ENCODE measurements at places on chromosomes 13 and 19.

GRCh38 chr19:11244846-11245589 lies 5.6 kb downstream of the ANGPTL8 start:
- DNase-seq = no peak

DNA sequence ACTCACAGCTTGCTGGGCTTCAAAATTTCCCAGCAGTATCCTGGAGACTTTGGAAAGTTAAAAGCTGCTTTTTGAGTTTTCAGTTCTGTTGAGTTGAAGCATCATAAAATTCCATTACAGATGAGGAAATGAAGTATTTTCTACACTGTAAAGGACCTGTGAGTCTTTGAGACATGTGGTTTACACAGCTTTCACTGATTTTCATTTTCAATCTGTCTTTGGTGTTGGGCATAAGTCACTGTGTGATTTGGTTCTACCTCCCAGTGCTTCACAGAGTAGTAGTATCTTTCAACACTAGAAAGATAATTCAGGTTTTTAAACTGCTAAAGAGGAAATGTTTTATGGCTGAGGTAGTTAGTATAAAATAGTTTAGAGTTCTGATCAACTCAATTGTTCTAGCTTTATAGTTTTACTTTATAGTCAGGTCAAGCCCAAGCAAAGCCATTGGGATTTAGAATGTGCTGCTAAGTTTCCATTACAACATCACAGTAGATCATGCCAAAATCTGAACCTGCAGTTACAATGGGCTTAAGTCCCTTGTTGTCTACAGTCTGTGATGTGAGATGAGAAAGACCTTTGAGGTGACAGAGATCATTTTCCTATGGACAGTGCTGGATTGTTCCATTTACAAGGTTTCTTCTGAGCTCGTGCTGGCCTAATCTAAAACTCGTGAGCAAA lies 161.6 kb downstream of the FLT1 start:
- DNase-seq = no peak

GRCh38 chr19:46413262-46414031 lies at the start of gene CCDC8:
CCDC8 (minus strand) TSS chr19:46413564; CDS start chr19:46412810, 754 bp downstream.
- DNase-seq = peak; percentile 98

DNA sequence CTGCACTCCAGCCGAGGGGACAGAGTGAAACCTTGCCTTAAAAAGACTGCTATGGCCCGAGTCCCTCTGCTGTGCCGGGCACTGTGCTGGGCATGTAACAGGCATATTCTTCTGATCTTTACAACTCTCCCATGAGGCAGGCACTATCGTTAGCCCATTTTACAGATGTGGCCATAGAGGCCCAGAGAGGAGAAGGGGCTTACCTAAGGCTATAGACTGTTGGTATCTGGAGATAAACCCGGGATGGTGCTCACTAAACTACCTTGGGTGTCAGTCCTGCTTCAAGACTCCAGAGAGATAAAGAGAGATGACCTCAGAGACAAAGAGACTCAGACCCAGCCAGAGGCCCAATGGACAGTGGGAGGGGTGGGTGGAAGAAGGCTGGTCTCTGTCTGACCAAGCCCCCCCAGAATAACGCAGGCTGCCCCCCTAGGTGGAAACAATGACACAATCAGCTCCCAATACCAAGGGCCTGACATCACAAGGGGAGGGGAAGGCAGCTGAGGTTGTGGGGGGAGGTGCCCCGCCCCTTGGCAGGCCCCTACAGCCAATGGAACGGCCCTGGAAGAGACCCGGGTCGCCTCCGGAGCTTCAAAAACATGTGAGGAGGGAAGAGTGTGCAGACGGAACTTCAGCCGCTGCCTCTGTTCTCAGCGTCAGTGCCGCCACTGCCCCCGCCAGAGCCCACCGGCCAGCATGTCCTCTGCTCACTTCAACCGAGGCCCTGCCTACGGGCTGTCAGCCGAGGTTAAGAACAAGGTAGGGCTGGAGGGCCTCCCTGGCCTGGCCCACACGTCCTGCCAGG lies at the start of gene CNN1:
Gene CNN1 (plus strand): TSS at position 620 of the 805 bp plus-strand sequence. CDS start 77 bp downstream, at position 697.
- DNase-seq = peak; percentile 93

DNA sequence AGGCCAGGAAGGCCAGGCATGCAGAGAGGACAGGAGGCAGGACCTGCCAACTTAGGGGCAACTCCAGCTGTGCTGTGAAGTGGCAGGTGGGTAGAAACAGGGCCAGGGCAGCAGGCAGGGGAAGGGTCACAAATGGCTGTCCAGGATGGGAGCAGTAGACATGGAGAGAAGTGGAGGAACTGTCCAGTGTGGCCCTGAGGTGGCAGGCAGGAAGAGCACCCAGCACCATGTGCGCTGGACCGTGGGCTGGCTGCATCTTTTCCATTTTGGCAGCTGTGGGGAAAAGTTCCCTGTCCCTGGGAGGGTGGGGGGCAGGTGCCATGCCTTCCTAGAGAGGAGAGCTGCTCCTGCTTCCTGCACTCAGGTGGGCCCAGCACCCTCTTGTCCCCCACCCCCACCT lies 13.8 kb downstream of the DEDD2 start:
- DNase-seq = no peak

DNA sequence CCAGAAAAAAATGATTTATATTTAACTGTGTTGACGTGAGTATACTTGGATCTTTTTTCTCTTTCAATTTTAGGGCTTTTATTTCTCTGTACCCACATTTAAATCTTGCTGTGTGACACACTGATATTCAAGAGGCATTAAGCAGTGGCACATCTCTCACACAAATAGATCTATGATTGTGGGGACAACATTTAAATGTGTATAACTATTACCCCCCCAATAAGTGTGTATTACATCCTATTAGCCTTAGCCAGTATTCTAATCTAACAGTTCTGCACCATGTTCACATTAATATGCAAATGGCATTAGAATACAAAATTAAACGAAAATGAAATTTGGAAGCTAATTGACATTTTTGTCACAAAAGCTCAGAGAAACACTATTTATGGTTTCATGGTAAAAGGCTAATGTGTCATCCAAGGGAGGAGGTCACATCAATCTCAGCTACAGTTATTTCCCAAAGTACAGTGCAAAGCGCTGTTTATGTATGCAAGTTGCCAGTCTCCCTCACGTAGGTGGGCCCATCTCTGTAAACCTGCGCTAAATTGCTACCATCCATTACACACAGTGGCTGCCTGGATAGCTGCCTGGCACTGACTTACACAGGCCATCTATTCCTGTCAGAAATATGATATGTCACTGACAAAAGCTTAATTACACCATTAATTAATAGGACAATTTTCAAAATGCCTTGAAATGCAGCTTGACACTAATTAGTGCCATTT lies 984.7 kb upstream of the PCDH9 start:
- no peak for DNase-seq

- DNase-seq = no peak
Measured at GRCh38 chr13:49760558-49760957, 31.9 kb downstream of the KPNA3 start.

GRCh38 chr13:95547531-95548167 lies 4.9 kb upstream of the CLDN10 start:
- DNase-seq = no peak

- DNase-seq = no peak
Measured at GRCh38 chr13:73661687-73662425, 472.3 kb downstream of the KLF12 start.

DNA sequence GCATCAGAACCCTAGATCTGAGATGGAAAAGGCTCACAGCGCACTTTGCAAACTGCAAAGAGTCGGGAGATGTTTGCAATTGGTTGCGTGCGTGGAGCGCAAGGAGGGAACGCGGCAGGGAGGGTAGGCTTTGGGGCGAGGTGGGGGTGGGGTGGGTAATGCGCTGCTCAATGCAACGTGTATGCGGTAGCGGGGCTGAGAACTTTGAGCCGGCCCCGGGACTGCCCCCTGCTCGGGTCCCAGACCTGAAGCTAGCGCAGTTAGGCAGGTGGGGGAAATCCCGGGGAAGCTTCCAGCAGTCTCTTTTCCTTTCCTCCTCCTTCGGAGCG lies 971 bp downstream of the FOSB start:
- no peak for DNase-seq

DNA sequence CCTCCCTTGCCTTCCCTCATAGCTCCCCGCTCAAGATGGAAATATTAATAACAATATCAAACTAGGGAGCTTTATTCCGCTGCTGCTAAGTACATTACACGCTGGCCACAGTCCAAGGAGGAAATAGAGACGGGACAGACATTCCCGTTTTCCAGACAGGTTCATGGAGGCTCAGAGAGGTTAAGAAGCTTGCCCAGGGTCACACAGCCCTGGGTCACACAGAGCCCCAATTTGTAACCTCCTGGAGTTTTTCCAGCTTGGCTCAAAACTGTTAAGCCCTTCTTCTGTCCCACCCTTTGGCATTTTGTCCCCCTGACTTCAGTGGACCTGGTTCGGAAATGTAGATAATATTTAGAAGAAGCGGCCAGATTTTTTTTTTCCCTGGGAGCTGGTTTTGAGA lies 2.0 kb downstream of the BICRA start:
- DNase-seq = no peak

DNA sequence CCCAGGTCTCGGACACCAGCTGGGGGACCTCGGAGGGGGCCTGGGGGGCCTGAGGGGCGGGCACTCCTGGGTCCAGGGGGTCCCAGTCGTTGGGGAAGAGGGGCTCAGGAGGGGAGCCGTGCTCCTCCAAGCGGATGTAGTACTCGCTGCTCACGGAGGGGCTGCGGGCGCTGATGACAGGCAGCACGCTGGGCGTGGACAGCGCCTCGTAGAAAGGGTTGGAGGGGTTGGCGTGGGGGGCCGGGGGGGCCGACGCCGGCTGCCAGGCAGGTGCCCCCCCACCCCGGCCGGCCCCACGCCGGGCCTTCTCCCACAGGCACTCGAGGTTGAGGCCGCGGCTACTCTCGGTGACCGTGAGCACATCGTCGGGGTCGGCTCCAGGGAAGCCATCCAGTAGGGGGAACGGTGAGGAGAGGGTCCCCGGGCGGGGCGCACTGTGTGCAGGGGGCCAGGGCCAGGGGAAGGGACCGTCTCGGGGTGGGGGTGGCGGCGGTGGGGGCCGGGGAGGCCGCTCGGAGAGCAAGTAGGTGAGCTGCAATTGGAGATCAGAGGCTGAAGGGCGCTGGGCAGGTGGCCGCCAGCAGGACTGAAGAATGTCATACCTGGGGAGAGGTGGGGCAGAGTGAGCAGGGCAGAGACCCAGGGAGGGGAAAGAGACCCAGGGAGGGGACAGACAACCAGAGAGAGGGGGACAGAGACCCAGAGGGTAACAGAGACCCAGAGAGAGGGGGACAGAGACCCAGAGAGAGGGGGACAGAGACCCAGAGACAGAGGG lies 12.1 kb downstream of the LMTK3 start:
- peak; percentile 52 for DNase-seq

DNA sequence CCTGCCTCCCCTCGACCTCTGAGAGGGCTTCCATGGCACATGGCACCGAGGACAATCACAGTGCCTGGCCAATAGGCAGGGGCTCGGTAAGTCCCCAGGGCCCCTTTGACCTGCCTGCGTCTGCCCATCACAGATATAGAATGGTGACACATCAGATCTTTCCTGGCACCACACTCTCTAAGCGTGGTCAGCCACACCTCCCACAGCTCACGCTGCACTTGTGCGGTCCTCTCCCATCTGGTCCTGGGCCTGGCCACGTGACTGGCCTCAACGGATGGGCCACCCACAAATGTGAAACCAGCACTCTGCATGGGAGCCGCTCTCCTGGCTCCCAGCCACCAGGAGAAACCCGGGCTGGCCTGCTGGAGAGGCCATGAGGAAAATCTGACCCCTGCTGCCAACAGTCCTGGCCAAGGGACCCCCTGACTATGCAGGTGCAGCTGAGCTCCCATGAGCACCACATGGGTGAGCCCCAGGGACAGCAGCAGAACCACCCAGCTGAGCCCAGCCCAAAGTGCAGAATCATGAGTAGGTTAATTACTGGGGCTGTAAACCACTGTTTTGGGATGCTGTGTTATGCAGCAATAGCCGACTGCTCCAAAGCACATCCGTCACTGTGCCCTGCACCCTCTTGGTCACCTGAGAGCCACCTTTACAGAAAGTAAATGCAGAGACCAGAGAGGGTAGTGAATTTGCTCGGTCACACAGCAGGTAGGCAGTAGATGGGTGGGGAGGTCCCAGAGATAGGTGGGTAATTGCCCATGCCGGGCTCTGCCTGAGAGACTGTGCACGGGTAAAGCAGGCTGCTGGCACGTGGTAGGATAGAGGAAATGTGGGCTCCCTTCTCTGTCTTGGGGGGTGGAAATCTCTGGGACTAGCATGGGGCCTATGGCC lies 9.7 kb upstream of the MEF2B start:
- no peak for DNase-seq

DNA sequence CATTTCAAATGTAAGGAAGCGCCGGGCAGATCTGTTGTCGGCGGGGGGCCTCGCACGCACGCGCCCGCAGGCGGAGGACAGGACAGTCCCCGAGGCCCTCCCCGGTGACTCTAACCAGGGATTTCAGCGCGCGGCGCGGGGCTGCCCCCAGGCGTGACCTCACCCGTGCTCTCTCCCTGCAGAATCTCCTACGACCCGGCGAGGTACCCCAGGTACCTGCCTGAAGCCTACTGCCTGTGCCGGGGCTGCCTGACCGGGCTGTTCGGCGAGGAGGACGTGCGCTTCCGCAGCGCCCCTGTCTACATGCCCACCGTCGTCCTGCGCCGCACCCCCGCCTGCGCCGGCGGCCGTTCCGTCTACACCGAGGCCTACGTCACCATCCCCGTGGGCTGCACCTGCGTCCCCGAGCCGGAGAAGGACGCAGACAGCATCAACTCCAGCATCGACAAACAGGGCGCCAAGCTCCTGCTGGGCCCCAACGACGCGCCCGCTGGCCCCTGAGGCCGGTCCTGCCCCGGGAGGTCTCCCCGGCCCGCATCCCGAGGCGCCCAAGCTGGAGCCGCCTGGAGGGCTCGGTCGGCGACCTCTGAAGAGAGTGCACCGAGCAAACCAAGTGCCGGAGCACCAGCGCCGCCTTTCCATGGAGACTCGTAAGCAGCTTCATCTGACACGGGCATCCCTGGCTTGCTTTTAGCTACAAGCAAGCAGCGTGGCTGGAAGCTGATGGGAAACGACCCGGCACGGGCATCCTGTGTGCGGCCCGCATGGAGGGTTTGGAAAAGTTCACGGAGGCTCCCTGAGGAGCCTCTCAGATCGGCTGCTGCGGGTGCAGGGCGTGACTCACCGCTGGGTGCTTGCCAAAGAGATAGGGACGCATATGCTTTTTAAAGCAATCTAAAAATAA lies 18.2 kb downstream of the IL17D start:
- DNase-seq = peak; percentile 82

DNA sequence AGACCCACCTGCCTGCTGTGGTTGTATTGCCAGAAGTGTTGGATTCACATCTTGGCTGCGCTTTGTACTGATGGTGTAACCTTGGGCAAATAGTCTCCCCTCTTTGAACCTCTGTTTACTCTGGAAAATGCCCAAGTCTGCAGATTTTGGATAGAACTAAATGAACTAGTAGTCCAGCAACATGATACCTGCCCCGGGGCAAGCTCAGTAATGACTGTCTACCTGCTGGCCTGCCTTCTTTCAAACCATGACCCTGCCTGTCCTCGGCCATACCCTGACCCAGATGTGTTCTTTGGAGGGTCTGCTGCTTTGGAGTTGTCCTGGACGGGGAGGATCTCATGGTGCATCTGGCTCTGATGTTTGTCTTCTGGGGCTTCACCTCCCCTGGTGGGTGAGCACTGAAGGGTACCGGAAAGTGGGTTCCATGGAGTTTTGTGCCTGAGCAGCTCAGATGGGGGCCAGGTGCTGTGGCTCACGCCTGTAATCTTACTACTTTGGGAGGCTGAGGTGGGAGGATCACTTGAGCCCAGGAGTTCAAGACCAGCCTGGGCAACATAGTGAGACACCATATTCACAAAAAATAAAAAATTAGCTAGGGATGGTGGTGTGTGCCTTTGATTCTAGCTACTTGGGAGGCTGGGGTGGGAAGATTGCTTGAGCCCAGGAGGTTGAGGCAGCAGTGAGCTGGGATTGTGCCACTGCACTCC lies 59.5 kb downstream of the TNFRSF19 start:
- no peak for DNase-seq

Data from endodermal cell (in vitro differentiated cells).